ENCODE measurements at places on chromosomes 11 and 22.

GRCh38 chr11:18768472-18768901 lies 23.1 kb downstream of the PTPN5 start:
- DNase-seq: no peak

DNA sequence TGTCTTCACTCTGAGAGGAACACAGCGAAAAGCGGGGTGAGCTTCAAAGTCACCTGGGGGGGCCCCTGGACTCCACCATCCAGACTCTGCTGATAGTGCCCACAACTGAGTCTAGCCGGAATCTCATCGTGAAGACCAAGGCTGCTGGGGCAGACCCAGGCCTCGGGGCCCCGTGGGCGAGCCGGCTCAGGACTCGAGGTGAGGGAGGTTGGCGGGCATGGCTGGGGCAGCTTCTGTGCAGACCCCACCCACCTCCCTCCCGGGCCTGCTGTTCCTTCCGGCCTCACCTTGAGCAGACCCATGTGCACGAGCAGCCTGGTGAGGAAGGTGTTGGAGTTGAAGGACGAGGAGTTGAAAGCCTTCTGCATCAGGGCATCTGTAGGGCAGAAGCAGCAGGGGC lies 8.7 kb upstream of the CHADL start:
- no peak for DNase-seq

DNA sequence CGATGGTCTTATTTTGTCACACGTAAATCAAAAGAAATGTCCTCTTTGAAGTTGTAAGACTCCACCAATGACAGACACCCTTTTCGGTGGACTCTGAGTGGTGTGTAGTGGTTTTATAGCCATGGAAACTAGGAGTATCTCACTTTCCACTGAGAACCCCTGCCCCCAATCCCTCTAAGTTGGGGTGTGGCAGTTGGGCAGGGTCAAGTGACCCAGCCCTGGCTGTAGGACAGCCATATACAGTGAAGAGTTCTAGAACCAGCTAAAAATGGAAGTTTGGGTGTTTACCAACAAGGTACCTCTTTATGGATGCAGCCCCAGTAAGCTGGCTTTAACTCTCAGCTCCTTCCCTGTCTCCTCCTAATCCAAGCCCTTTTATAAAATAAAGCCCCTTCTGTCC lies 5.2 kb downstream of the C22orf31 start:
- DNase-seq: no peak

DNA sequence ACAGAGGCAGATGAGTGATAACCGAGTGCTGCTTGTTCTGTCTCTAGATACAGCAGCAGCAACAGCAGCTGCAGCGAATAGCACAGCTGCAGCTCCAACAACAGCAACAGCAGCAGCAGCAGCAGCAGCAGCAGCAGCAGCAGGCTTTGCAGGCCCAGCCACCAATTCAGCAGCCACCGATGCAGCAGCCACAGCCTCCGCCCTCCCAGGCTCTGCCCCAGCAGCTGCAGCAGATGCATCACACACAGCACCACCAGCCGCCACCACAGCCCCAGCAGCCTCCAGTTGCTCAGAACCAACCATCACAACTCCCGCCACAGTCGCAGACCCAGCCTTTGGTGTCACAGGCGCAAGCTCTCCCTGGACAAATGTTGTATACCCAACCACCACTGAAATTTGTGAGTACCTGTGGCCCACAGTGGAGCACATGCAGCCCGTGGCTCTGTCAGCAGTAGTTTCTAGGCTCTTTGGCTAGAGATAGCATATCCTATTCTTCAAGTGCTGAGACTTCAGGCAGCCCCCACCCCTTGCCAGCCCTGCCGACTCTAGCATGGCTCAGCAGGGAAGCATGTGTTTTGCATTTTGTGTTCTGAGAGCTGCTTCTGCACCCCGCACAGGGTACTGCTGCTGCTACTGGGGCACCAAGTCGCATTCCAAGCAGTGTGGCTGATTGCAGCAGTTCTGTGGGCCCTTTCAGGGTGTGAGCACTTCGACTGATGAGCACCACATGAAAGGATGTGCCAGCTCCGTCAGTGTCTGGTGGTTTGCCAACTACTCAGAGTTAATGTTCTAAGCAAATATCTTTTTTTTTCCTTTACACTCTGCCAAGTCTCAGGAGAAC lies 59.2 kb downstream of the MED15 start:
- DNase-seq: peak; percentile 92

DNA sequence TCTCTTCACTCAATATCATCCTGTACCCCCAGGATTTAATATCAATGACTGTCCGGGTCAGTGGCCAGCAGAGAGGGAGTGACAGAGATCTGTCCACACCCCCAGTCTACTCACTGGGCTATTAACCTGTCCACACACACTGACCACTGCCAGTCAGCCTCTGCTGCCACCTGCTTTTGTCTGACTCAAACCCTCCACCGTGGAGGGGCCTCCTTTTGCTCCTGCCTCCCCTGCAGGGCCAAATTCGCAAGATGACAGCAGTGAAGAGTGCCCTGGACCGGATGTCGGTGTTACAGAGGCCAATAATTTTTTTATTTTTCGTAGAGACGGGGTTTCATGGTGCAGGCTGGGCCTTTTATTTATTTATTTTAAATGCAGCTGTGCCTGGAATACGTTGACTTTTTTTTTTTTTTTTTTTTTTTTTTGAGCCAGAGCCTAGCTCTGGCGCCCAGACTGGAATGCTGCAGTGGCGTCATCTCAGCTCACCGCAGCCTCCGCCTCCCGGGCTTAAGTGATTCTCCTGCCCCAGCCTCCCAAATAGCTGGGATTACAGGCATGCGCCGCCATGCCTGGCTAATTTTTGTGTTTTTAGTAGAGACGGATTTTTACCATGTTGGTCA lies 5.1 kb downstream of the PDXP start:
- DNase-seq: no peak

DNA sequence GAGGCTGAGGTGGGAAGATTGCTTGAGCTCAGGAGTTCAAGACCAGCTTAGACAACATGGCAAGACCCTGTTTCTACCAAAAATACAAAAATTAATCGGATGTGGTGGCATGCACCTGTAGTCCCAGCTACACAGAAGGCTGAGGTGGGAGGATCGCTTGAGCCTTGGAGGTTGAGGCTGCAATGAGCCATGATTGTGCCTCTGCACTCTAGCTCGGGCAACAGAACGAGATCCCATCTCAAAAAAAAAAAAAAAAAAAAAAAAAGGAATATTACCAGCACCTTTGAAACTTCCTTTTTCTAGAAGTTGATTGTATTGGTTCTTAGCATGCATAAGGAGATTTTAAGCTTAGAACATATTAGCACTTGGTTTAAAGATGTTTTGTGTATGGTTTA lies 11.4 kb downstream of the CRKL start:
- DNase-seq: no peak

GRCh38 chr11:119414321-119414720 lies 8.7 kb downstream of the THY1 start:
- no peak for DNase-seq
